Stimulated activated CD4-positive, alpha-beta T cell treated with anti-CD3 and anti-CD28 coated beads, Interleukin-15, amount 100 ng/mL, for 48 hours (primary cell): ENCODE measurements at places on chromosomes 3 and 15.

GRCh38 chr3:149277331-149277813, 55.7 kb upstream of the CP start:
- no peak for DNase-seq

- DNase-seq = no peak
These were observed 72.1 kb downstream of the ANO10 start for GRCh38 chr3:43549626-43550290.

DNA sequence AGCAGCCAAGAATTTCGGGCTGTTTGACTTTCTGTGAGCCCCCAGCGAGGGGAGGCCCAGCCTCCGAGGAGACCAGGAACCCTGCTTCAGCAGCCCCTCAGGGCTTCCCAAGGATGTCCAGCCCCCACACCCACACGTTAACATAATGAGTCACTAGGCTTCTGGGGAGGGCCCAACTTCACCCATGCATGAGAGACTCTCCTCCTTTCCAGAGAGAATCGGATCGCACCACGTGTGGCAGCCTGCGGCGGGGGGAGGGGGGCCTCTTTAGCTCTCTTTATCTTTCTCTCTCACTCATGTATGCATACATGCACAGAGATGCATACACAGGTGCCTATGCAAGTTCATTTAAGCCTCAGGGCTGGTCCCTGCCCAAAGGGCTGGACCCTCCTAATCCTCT, 3.1 kb upstream of the AP2M1 start:
- DNase-seq = no peak

DNA sequence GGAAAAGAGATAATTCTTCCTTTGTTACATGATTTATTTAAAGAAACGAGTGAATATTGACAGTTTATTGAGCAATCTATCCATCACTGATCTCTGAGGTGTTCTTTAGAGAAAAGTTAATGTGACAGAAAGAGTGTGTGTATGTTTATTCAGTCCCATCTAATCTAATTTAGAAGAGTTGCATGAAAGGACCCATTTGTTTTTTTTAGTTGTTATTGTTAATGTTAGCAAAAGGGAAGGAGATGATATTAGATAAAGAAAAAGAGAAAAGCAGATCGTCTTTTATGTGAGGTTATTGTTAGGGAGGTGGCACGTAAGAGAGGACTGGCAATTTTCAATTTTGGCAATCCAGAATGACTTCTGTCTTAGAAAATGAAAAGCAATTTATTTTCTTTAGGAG, 46.5 kb downstream of the NMD3 start:
- no peak for DNase-seq

DNA sequence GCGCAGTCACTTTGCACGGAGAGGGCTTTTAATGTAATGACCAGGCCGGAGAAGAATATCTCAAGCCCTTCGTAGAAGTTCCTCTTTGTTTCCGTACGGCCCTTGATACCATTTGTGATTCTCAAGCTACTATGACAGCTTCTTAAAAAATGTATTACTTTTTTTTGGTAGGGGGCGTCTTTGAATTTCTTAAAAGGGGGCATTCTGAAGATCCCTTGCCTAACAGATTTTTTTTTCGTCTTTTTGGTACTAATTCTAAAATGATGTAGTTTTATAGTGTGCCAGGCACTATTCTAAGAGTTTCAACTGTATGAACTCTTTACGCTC, 614.0 kb downstream of the MCTP2 start:
- no peak for DNase-seq

DNA sequence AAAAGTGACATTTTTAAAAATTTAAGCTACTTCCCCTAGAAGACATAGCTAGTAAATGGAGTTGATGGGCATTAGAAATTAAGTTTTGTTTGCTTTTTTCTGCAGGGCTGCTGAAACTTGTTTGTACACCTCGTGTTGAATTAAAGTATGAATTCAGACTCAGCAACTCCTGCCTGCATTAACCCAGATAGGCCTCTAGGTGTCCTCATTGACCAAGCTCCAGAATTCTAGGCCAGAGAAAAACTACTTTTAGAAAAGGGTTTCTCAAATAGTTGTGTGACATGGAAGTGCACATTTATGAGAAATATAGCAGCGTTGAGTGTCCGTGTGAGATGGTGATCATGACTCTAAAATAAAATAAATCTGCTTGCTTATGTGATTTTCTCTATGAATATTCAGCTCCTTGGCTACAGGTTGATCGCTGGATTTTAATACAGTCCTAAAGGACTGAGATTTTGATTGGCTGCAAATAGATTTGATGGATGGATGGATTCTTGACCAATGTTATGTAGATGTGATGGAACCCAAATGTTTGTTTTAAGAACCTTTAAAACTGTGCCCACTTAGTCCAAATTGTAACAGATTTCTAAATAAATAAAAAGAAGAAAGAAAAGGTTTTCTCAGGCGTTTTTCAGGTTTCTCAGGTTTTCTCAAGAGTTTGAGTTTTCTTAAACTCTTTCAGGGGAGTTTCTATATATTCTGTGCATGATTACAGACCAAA, 39.4 kb upstream of the LMOD3 start:
- peak; percentile 6 for DNase-seq

GRCh38 chr3:72017311-72017710, 232.4 kb upstream of the PROK2 start:
- no peak for DNase-seq

GRCh38 chr3:157618075-157618760, 115.0 kb upstream of the VEPH1 start:
- no peak for DNase-seq

- DNase-seq = no peak
These were observed 2.4 kb upstream of the MYZAP start for GRCh38 chr15:57589281-57589680.

- DNase-seq = peak; percentile 12
These were observed 731 bp downstream of the FYTTD1 start for GRCh38 chr3:197750396-197750831.

DNA sequence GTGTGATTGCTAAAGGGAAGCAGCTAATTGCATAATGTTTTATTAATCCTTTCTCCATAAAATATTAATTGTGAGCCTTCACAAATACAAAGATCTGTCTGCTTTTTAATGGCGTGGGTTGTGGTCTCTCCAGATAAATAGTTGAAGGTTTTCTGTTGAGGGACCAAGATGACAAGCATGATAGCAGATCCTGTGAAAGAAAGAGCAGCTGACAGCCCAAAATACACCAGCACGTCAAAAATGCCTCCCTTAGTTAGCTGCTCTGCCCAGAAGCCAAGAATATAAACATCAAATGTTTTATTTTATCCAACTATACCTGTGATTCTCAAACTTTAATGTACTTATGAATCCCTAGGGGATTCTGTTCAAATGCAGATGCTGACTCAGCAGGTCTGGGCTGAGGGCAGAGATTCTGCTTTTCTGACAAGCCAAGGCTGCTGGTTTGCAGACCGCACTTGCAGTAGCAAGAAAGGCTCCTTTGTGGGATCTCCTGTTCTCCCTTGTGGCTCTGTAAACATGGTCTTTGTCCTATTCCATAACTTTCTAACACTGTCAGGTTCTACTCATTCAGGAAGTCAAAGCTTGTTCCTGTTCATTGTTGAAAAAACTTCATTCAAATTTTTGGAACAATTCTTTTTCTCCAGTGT, 119.1 kb upstream of the SLC25A36 start:
- no peak for DNase-seq

DNA sequence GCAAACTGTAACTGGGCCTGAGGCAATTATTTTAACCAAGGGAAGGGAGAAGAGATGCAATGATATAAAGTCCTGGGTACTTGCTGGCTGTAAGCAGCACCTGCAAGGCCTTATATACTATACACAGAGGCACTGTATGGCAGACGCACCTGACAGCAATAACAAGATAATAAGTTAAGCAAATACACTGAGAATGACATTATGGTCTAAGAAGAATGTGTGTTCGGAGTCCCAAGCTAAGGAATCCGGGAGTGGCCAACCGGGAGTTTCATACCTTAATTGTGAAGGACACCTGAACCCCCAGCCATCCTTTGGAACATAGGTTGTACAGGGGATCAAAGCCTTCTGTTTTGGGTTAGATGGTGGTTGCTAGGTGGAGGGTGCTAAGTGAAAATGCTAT, 13.7 kb downstream of the FAM240A start:
- no peak for DNase-seq

DNA sequence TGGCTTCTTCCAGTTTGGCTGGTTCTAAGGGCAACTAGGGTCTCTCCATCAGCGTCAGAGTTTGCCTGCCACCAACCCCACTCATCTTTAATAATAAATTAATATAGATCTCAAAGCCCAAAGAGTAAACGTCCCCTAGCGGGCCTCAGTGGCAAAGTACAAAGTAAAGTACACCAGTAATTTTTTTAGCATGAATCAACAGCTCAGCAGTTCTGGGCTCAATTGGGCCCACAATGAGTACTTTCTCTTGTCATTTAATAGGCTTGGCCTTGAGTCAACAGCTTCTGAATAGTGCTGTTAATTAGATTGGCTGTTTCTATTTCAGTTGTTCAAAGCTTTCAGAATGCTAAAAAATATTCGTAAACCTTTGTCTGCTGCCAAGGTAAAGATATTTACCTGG, 89.0 kb upstream of the PFN2 start:
- DNase-seq = no peak

DNA sequence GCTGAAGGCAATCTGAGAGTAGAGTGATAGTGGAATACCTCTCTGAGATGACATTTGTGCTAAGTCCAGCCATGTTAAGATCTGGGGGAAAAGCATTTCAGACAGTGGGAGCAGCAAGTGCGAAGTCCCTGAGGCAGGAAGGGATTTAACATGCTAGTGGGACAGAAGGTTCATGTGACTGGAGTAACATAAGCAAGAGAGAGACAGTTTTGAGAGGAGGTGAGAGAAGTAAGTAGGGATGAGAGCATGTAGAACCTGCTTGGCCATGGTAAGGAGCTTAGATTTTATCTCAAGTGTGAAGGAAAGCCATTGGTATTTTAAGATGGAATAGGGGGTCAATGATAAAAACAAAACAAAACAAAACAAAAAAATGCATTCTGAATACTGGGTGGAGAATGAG, 358.6 kb upstream of the KCNH8 start:
- DNase-seq = no peak

DNA sequence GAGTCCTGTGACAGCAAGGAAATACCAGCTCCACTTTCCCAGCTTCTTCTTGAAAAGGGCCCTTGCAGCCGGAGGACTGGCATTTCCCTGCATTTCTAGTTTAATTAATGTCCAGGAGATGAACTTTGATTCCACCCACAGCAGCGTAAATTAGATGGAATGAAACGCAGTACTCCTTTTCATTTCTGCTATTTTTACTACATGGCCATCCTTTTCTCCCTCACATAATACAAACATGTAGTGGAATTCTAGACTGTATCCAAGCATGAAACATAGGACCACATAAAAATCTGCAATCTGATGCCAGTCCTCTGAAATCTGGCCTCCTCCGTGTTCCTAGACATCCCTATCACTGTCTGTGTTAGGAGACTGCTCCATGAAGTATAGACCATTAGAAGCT, 403.2 kb downstream of the NR2F2 start:
- no peak for DNase-seq

DNA sequence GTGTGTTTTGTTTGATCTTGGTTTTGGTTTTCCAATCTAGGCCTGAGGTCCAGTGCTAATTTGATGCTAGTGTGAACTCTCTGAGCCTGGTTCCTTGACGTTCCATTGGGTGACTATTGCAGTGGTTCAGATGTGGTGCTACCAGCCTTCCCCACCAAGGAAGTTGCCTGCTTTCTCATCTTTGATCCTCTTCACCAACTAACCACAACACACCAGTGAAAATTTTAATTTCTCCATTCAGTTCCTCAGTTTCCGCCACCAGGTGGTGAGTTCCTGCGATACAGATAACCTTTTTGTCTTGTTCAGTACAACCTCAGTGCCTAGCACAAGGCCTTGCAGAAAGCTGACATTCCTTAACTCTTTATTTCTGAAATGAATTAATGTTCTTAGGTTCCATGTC, 337.4 kb upstream of the TPRG1 start:
- no peak for DNase-seq

DNA sequence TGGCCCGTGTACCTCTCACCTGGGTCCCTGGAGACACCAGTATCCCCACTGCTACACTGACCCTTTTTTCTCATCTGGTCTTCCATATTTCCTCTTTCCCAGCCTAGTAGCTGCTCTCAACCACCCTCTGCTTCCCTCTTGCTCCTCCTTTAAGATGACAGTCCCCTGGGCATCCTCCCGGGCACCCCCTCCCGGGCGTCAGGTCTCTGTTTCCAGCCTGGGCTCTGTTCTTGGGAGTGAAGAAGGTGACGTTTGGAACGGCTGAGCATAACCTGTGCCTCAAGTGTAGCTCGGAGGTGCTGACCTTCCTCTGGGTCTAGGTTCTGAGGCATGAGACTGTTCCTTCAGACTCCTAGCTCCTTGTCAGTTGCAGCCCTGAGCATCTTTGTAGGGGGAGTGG, 101.2 kb downstream of the VGLL4 start:
- no peak for DNase-seq

- no peak for DNase-seq
These were observed 33.5 kb upstream of the PPARG start for GRCh38 chr3:12255393-12255792.

DNA sequence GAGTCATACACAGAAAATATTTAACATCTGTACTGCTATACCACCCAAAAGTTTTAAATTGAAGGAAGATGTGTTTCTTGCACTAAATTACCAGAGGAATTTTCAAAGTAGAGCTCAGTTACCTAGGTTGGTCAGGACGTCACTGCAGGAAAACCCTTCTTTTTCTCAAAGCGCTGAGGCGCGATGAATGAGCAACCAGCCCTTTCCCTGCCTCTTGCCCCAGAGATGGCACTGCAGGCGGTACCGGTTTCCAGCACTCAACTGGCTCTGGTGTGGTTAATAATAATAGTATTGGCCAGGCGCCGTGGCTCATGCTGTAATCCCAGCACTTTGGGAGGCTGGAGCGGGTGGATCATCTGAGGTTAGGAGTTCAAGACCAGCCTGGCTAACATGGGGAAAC, 49.3 kb downstream of the HES1 start:
- no peak for DNase-seq

- no peak for DNase-seq
These were observed 54.2 kb downstream of the SLC25A36 start for GRCh38 chr3:140995881-140996280.

GRCh38 chr15:88624156-88624970, 3.2 kb downstream of the AEN start:
- no peak for DNase-seq

GRCh38 chr3:160278210-160278609, 53.0 kb downstream of the C3orf80 start:
- DNase-seq = no peak

- DNase-seq = no peak
These were observed 40.5 kb upstream of the XIRP1 start for GRCh38 chr3:39232859-39233258.

- DNase-seq = no peak
These were observed 29.5 kb downstream of the PFN2 start for GRCh38 chr3:149941186-149941585.

- no peak for DNase-seq
These were observed 45.5 kb downstream of the NBEAL2 start for GRCh38 chr3:47024932-47025331.
